ENCODE measurements at places on chromosomes 5 and 9.

GRCh38 chr5:107430071-107430625 is 240.6 kb downstream of the EFNA5 start:
- no peak for DNase-seq

DNA sequence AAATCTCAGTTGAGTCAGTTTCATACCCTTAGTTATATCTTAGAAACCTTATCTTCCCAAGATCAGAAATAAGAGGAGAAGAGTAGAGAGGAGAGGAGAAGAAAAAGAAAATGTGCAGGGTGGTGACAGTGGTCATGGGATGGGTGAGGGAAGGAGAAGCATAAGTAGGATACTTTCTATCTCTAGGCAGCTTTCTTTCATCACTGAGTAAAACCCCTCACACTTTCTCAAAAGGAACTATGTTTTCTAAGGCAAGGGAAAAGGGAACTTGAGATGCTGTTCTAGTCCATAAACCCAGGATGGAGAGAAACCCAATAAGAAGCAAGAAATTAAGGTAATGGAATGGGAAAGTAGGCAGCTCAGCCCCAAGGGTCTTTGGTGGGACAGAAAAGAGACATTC is 225.3 kb downstream of the MCTP1 start:
- DNase-seq: no peak

DNA sequence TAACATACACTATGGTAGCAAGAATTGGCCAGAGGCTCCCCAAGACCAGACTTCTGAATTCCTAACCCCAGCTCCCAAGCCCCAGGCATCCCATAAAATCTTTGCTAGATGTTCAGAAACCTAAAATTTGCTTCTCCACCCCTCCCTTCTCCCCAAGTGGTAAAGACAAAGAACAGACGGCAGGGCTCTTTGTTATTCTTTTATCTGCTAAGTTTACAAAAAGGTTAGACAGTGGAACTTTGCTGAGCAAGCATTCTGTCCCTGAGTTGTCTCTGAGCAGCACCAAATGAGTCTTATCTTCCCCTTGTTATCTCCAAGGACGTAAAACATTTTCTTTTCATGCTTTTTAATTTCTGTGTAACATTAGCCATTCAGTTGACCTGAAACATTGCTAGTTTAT is 30.2 kb downstream of the TJP2 start:
- no peak for DNase-seq

DNA sequence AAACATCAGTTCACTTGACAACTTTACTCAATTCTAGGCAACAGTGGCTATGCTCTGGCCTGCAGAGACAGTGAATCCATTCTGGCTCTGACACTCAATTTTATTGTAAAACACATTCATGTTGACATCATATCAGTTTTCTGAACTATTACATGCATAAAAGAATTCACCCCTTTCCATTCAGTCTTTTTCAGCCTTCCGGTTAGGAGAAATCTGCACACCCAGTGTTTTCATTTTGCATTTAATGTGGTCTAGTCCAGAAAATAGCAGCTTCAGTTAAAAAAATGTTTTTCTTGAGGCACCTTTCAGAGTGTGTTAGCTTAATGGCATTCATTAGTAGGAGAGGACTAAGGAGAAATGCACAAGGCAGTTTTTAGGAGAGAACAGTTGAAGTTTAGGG is 95.1 kb downstream of the PBX3 start:
- DNase-seq: no peak

DNA sequence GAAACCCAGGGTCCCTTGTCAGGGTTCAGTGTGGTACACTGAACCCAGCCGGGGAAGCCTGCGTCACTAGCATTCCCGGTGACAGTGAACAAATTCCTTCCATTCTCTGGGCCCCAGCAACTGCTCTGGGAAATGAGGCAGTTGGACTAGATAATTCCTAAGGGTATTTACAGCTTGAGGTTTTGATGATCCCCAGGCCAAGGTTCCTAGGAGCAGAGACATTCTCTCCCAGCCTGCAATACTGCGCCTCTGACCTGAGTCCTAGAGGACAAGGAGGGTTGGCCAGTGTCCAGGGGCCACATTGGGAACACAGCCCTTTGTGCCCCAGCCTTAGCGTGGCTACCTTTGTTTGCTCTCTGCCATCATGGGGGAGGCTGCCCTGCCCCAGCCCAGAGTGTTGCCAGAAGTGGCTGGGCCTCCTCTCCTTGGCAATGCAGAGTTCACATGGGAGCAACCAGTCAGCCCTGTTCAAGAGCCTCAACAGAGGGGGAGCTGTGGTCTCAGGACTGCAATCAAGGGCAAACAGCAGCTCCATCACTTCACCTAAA is 178.2 kb downstream of the SEC61B start:
- no peak for DNase-seq

- no peak for DNase-seq
Observed at GRCh38 chr5:11854936-11855335, 49.3 kb downstream of the CTNND2 start.

GRCh38 chr5:174693697-174694385 is 30.5 kb upstream of the MSX2 start:
- DNase-seq: no peak

DNA sequence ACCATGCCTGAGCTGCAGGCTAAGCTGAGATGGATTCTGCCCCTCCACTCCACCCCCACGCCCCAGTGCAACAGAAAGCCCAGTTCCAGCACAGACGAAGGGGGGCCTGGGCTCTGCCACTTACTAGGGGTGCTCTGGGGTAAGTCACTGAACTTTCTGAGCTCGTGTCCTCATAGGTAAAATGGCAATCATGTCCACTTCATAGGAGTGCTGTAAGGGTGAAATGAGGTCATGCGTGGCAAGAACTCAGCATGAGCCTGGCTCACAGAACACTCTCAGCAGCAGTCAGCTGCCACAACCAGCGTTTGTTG is 8.4 kb upstream of the PSD2 start:
- no peak for DNase-seq

DNA sequence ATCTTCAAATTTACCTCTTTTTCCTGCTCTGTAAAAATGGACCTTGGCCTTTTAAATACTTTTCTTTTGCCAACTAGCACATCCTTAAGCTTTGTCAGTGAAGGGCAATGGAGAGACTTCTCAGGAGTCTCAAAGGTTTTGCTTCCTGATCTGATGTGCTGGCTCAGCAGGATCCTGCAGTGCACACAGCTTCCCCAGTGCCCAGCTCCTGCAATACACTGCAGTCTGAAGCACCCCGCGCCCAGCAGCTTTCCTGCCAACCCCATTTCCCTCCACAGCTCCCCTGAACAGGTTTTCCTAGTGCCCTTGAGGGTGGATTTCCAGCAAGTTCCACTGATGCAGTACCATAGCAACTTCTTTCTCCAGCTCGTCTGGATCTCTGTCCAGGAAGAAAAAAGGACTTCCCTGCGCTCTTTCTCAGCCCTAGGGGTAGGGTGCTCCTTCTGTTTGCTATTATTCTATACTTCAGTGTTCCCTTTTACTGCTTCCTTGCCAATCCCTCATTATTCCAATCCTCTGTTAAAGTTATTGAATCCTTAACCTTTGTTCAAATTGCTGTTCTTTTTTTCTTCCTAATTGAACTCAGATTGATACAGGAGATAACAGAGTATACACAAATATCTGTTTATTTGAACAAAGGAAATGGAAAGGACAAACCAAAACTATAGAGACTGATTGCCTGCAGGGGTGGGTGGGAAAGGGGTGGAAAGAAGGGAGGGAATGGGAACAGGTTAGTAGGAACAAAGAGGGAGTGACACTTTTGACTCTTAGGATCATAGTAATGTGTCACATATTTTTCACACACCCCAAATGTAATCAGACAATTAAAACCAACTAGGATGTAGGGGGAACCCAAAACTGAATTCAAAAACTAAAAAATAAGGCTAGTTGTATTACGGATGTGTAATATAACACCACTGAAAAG is 8.5 kb downstream of the SNAPC3 start:
- no peak for DNase-seq

DNA sequence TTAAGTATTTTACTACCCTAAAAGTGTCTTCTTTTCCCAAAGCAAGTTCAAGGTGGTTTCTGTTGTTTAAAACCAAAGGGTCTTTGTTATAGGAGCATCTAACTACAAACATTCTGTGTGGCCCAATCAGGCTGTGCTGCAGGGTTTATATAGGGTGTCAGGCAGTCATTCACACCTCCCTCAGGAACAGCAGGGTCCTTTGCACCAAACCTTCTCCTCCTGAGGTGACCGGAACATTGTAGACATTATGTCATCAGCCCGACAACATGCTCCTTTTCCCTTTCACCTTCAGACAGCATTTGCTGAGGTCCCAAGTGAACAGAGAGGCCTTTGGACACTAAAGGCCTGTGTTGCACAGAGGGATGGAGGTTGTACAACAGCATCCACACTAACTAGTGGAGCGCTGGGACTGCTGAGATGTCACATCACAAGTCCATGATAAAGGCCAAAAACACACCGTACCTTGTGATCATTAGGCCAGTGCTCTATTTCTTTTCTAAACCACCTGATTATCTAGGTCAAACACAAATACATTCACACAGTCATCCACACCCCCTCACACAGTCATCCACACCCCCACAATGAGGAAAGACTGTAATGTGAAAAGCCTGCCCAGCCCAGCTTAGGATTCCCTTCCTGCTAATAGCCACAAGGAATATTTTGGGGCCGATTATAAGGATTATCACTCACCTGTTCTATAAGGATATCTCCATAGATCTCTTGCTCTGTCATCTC is 123.8 kb upstream of the VLDLR start:
- no peak for DNase-seq

All from right kidney (tissue), 9 donors.